ENCODE measurements at places on chromosomes 5 and 9.
A peak's percentile ranks its signal among the peaks of the same experiment; 100 is the strongest.

GRCh38 chr9:137277329-137278041, at the start of gene TOR4A:
TOR4A (plus strand) TSS chr9:137277726; CDS start chr9:137278690, 964 bp downstream.
- peak; percentile 31 for DNase-seq

DNA sequence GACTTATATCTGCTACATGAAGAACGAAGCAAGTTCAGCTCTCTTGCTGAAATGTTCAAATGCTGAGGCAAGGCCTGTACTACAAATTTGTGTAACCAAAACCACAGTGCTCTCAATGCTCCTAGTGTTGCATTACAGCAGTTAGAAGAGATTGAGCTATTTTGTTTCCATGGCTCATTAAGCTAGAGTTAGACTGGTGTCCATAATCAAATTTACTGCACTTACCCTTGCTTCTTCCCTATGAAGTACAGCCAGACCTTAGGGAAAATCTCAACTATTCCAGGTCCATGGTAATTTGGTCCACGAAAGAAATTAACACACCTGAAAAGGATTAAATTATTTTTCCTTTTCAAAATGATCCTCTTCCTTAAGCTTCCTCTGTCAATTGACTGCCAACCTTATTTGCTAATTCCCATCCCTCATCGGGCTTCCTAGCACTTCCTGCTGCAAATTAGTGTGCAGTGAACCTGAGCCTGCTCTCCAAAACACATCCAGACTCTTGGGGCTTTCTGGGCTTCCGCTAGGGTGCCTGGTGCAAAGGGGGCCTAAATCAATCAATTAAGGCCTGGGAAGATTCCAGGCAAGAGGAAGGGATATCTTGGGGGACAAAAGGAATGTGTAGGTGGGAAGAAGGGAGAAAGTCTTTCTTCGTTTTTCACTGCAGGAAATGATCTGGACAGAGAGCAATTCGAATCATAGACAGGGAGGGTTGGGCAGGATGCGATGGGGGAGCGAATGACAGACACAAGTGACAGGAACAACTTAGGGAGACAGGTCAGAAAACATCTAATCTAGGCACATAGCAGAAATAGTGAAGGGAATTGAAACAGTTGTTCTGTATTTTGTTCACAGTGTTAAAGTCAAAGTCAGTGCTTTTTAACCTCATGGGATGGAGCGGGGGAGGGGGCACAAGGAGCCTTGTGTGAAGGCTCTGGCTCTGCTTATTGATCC, 542.4 kb downstream of the RAB3C start:
- no peak for DNase-seq

- no peak for DNase-seq
These were observed 134.8 kb upstream of the PCA3 start for GRCh38 chr9:76629205-76629990.

GRCh38 chr5:148957591-148958202, 105.2 kb downstream of the SH3TC2 start:
- DNase-seq, result peak; percentile 52

DNA sequence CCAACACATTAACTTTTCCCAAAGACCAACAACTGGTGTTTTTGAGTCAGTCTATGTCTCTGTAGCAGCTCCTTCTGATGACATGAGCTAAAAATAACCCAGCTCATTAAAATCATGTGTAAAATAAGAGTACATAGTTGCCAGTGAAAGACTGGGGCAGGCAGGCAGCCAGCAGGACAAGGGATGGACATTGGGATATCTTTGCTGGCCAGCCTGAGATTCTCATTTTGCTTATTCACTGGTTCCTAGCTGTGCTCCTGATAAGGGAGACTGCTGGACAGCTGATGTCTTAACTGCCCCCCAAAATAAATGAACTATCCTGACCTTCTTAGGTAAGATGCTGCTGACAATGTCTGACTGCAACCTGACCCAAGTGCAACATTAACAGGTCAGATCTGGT, 33.9 kb downstream of the EPB41L4B start:
- no peak for DNase-seq

- no peak for DNase-seq
These were observed 395.6 kb downstream of the DMAC1 start for GRCh38 chr9:7403839-7404487.
